ENCODE measurements at places on chromosomes 3 and 15.

DNA sequence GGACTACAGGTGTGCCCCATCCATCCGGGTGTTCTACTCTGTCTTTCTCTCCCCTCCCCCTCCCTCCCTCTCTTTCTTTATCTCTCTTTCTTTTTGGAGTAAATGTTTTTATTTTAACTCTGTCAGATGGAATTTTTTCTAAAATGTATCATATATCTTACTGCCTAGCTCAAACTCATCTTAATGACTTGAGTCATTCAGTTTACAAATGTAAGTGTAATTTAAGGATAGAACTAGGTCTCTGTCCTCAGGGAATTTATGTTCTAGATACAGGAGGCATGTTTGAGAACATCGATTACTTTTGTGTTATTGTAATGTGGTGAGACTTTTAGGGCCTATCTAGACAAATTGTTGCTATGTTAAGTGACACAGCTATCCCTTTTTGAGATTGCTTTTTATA, 3.5 kb downstream of the TBC1D23 start:
- H3K36me3 ChIP-seq = no peaks in the 10 kb centered on the region
- peaks cover 6% of the 10 kb centered on the region for H3K4me1 ChIP-seq
- H3K27me3 ChIP-seq = no peaks in the 10 kb centered on the region
- DNase-seq = no peak

- no peaks in the 10 kb centered on the region for H3K36me3 ChIP-seq
- no peak for DNase-seq
- no peaks in the 10 kb centered on the region for H3K27me3 ChIP-seq
- no peak overlapping the region for H3K4me3 ChIP-seq
- no peak overlapping the region for H3K27ac ChIP-seq
- H3K4me1 ChIP-seq = no peaks in the 10 kb centered on the region
These were observed 141.2 kb downstream of the SERPINI1 start for GRCh38 chr3:167876620-167877281.

- H3K27me3 ChIP-seq = no peaks in the 10 kb centered on the region
- DNase-seq = peak; percentile 62
- H3K4me3 ChIP-seq = no peak overlapping the region
- H3K27ac ChIP-seq = peak overlapping the region; percentile 88
- peaks cover 4% of the 10 kb centered on the region for H3K4me1 ChIP-seq
These were observed 20.5 kb upstream of the ANPEP start for GRCh38 chr15:89835176-89835564.

- no peak overlapping the region for H3K27ac ChIP-seq
- no peaks in the 10 kb centered on the region for H3K36me3 ChIP-seq
- DNase-seq = no peak
- H3K4me1 ChIP-seq = no peaks in the 10 kb centered on the region
These were observed 131.6 kb upstream of the RASGRP1 start for GRCh38 chr15:38696109-38696727.

GRCh38 chr15:79440355-79440908, 8.3 kb downstream of the MINAR1 start:
- no peak overlapping the region for H3K4me3 ChIP-seq
- H3K27ac ChIP-seq = no peak overlapping the region
- H3K27me3 ChIP-seq = no peaks in the 10 kb centered on the region

DNA sequence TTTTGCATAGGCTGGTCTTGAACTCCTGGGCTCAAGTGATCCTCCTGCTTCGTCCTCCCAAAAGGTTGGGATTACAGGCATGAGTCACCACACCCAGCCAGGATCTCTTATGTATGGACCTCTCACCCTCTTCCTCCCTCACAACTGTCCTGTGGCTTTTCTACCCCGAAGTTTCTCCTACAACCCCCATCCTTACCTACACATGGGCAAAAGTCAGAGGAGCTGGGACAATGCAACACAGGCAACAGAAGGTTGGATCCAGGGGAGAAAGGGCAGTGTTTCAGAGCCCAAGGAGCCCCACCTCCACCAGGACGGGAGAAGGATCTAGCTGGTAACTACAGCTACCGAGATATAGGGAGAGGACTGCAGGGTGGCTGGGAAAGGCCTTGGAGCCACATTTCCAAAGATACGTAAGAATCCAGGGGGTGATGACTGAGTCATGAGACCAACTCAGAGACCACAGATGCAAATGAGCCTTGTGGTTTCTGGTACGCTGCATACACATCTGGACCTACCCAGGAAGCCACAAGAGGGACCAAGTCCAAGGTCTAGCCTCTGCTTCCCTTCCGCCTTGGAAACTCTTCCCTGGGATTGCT, 13.6 kb downstream of the IGDCC4 start:
- no peaks in the 10 kb centered on the region for H3K27me3 ChIP-seq
- H3K4me1 ChIP-seq = no peaks in the 10 kb centered on the region
- DNase-seq = no peak
- H3K36me3 ChIP-seq = no peaks in the 10 kb centered on the region
- H3K27ac ChIP-seq = no peak overlapping the region

GRCh38 chr3:128623762-128624176, 26.8 kb downstream of the RPN1 start:
- no peak for DNase-seq
- H3K36me3 ChIP-seq = peaks cover 26% of the 10 kb centered on the region
- H3K4me3 ChIP-seq = no peak overlapping the region
- H3K27ac ChIP-seq = no peak overlapping the region

- H3K4me1 ChIP-seq = no peaks in the 10 kb centered on the region
- H3K36me3 ChIP-seq = no peaks in the 10 kb centered on the region
- peak overlapping the region; percentile 31 for H3K4me3 ChIP-seq
- DNase-seq = no peak
- no peaks in the 10 kb centered on the region for H3K27me3 ChIP-seq
These were observed 1.5 kb downstream of the ADCY5 start for GRCh38 chr3:123447416-123447748.

DNA sequence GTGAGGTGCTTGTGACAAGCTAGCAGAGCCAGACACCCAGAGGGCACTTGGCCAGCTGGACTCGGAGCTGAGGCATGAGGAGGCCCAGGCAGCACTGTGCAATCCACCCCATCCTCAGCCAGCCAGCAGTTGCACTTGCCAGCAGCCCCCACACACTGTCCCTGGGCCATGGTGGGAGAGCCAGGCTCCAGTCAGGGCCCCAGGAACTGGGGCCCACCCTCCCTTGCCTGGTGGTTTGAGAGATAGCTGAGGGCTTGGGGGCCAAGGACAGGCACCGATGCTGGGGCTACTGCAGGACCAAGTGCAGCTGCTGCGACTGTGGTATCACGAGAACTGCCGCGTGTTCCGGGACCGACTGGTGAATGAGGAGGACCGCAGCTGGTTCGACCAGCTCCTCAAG, 63.5 kb downstream of the DNAH1 start:
- H3K4me1 ChIP-seq = no peaks in the 10 kb centered on the region
- no peak overlapping the region for H3K27ac ChIP-seq
- H3K4me3 ChIP-seq = no peak overlapping the region

DNA sequence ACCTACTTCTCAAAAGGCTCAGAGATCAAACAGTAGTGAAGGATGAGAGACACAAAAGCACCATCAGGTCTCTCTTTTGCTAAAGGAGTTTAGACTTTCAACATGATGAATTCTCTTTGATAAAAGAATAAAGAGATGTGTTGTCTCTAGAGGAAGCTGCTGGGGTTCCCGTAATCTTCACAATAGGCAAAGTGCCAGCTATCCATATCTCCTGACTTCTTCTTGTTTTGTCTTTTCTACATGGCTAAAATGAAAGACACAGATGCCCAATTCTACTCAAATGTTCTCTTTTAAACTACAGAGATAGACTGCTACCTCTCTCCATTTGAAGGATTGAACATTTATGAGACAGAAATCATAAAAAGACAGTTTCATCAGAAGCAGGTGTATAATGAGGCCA, 38.4 kb upstream of the TUSC7 start:
- no peaks in the 10 kb centered on the region for H3K36me3 ChIP-seq
- H3K27me3 ChIP-seq = no peaks in the 10 kb centered on the region
- no peak for DNase-seq
- no peak overlapping the region for H3K4me3 ChIP-seq

- no peak for DNase-seq
- H3K4me3 ChIP-seq = no peak overlapping the region
- no peaks in the 10 kb centered on the region for H3K27me3 ChIP-seq
- no peak overlapping the region for H3K27ac ChIP-seq
- H3K36me3 ChIP-seq = no peaks in the 10 kb centered on the region
These were observed 158.3 kb downstream of the EFHB start for GRCh38 chr3:19775765-19776164.

DNA sequence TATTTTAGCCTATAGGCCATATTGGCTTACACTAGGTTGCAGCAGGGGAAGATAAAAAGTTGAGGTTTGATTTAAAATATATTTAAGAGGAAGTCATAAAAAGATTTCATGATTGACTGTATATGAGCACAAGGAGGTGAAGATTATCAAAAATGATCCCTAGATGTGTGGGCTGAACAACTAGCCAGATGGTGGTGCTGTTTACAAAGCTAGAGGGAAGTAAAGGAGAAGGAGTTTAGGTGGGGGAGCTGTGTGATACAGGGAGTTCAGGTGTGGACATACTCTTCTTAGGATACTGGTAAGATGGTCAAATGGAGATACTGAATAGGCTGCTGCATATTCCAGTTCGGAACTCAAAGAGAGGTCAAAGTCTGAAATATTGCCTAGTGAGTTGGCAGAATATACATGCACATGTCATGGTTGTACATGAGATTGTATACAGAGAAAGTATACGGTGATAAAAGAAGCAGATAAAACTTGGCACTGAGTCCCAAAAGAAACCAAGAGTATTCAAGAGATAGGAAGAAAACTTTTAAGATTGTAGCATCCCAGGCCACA, 727.8 kb downstream of the NLGN1 start:
- H3K4me3 ChIP-seq = no peak overlapping the region
- H3K27ac ChIP-seq = no peak overlapping the region
- H3K36me3 ChIP-seq = no peaks in the 10 kb centered on the region
- no peak for DNase-seq

- H3K27me3 ChIP-seq = no peaks in the 10 kb centered on the region
- no peak overlapping the region for H3K27ac ChIP-seq
- no peak for DNase-seq
- H3K4me1 ChIP-seq = no peaks in the 10 kb centered on the region
These were observed 8.7 kb downstream of the CAPN7 start for GRCh38 chr3:15214758-15215157.

- no peaks in the 10 kb centered on the region for H3K27me3 ChIP-seq
- no peak overlapping the region for H3K27ac ChIP-seq
- no peaks in the 10 kb centered on the region for H3K36me3 ChIP-seq
- no peak overlapping the region for H3K4me3 ChIP-seq
- no peaks in the 10 kb centered on the region for H3K4me1 ChIP-seq
These were observed 155.4 kb downstream of the PDZRN3 start for GRCh38 chr3:73469331-73469730.
